ENCODE measurements at places on chromosomes 2 and 18.

GRCh38 chr2:42974721-42975717 is 182.6 kb upstream of the HAAO start:
- DNase-seq: peak; percentile 69

DNA sequence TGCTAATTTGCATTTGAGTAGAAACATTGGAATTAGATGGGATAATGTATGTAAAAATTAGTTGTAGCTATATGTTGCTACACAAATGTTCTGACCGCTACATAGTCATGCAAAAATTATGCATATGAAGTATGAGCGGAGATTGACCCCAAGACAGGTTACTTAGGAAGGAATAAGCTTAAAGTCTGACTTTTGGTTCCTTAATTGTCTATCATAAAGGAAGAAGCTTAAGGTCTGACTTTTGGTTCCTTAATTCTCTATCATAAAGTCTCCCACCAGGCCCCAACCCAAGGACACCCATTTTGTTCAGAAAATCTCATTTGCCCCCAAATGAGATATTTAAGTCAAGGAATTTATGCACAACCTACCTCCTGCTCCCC is 106.5 kb downstream of the EVA1A start:
- no peak for DNase-seq

GRCh38 chr2:190996947-190997346 is 17.0 kb downstream of the STAT1 start:
- DNase-seq: no peak

DNA sequence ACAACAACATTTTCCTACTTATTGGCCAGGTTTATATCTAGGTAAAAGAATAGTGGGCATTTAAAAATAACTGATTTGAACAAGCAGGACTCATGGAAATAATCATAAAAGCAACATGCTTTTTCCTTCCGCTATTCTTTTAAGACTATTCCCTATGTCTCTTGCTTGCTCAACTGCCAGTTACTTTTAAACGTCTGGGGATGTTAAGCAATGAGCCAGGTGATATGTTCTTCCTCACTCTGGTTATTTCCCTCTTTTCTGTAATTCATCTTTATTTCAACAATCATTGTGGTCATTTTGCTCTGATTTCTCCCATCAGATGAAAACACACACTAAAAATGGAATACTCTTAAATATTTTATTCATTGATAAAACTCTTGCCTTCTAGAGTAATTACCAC is 33.4 kb upstream of the SLC8A1 start:
- DNase-seq: no peak

- peak; percentile 65 for DNase-seq
Measured at GRCh38 chr18:73842795-73843394, 304.7 kb downstream of the FBXO15 start.

DNA sequence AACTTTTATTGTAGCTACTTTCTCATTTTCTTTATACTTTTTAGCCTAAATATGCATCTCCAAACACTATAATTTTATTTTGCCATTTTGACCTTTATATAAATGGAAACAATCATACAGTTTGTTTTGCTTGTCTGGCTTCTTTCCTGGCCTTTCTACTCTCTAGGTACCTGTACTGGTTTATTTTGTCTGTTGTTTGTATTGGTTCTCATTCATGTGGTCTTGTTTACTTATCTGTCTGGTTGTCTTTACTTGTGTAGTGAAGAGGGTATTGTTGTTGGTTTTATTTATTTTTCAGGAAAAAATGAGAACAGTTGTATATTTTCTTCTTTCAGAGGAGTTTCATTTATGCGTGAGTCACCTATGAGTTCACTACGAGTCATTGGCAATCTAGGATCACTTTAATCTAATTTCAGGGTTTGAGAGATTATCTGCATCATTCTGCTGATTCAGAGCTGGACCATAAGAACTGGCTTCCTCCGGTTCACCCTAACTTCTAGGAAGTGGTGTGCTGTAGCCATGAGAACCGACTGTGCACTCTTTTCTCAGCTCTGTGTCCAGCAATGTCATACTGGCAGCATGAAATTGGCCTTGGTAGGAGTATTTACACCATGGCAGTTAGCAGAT is 33.1 kb upstream of the HDAC4 start:
- DNase-seq: peak; percentile 36

GRCh38 chr18:12637901-12638643 is 19.8 kb downstream of the SPIRE1 start:
- DNase-seq: no peak

DNA sequence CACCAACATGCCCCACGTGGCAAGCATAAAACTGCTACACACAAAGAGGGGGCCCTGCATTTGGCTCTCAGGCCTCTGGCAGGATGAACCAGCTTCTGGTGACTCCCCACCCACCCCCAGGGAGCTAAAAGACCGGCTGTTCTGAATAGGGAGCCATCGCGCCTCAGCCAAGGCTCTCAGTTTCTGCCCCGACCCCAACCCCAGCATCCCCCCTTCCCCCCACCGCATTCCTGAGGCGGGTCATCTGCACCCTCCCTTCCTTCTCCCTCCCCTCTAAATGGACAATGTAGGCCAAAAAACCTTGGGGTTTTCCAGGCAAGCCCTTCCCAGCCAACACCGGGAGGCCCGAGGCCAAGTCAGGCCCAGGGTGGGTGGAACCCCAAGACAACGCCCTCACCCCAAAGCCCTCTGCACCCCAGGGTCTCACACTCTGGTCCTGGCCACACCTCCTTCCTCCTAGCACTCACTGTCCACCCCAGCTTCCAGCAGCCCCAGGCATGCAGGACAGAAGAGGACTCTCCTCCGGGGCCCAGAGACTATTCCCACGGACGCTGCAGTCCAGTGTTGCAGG is 5.7 kb downstream of the CYP26B1 start:
- no peak for DNase-seq

DNA sequence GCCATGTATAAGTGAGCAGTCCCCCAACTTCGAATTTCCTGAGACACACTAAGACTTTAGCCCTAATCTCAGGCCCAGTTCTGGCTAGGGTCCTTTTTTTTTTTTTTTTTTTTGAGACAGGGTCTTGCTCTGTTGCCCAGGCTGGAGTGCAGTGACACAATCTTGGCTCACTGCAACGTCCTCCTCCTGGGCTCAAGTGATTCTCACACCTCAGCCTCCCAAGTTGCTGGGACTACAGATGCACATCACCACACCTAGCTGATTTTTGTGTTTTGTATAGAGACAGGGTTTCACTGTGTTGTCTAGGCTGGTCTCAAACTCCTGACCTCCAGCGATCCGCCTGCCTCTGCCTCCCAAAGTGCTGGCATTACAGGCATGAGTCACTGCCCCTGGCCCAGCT is 23.9 kb upstream of the TGIF1 start:
- no peak for DNase-seq

Data from activated CD4-positive, alpha-beta T cell treated with anti-CD3 and anti-CD28 coated beads for 48 hours (primary cell).